ENCODE measurements at places on chromosomes 11 and 22.

DNA sequence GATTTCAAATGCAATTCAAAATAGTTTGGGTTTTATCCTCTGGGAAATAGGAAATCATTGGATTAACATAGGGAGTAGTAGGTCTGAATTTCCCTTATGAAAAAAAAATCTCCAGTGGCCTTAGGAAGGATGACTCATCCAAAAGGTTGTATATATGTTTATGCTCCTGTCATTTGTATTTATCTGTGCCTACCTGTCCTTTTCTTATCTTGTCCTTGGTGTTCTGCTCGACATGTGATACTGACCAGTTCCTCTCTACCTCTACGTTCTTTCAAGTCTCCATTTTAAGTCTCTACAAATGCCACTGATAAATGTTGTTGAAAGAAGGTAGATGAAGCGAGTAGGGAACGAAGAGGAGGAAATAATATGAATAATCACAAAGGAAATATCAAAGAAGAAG lies 3.0 kb upstream of the SOX6 start:
- no peak for DNase-seq

GRCh38 chr22:50518606-50519005 lies 6.8 kb downstream of the SCO2 start:
- no peak for DNase-seq

DNA sequence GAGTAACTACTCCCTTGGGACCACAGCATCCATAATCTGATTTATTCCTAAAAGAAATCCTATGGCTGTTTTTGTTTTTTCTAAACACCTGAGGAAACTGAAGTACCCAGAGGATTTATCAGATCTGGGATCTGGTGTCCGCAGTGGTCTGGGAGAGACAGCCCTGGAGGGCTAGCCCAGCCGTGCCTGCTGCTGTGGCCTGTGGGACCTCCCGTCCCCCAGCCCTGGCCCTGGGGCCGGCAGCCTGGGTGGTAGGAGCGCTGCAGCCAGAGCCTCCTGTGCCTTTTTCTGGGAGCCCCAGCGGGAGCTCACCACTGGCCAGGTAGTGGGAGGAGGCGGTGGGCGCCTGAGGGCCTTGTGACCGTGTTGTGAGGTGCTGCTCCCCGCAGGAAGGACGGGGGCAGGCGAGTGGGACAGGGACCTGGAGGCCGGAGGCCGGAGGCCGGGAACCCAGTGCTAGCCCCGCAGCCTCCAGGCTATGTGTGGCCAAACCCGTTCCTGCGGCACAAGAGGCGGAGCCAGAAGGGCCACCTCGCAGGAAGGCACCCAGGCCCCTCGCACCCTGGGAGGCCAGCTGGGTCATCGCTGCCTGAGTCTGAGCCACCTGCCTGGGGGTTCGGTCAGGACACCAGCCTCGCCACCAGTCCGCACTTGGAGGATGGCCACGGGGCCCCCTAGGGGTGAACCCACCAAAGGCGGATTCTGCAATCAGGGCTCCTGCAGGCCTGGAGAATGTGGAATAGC lies 18.2 kb upstream of the C11orf96 start:
- no peak for DNase-seq

DNA sequence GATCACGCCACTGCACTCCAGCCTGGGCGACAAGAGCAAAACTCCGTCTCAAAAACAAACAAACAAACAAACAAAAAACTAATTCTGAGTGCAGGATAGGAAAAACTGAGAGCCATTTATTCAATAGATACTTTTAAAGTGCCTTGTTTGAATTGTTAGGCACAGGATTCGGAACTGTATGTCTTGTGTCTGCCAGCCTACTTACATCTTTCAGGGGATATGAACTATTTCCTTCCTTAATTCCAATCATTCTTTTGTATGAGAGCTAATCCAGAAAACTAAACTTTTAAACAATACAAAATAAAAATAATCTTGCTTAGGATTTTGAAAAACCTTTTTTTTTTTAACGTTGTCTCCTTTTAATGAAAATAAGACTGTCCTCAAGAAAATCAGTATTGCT lies 12.6 kb downstream of the UVRAG start:
- no peak for DNase-seq

DNA sequence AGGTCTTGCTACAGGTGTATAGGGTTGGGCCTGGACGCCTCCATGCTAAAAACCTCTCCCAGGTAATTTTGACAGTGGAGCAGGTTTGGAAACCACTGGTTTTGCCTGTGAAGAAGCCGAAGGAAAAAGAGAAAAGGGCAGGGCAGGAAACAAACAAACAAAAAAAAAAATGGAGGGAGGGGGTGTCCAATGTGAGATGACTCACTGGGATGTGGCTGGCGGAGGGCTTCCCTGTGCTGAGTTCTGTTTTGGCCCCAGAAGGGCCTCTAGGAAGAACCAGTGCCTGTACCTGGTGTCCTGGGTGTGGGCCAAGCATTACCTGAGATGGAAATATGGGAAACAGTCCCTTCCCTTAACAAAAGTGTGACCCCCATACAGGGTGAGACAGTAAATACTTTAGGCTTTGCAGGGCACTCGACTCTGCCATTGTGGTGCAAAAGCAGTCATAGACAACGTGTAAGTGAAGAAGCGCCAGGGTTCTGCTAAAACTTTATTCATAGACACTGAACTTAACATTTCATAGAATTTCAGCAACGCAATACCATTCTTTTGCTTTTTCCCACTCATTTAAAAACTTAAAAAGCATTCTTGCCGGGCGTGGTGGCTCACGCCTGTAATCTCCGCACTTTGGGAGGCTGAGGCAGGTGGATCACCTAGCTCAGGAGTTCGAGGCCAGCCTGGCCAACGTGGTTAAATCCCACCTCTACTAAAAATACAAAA lies 9.5 kb upstream of the DGKZ start:
- peak; percentile 54 for DNase-seq

DNA sequence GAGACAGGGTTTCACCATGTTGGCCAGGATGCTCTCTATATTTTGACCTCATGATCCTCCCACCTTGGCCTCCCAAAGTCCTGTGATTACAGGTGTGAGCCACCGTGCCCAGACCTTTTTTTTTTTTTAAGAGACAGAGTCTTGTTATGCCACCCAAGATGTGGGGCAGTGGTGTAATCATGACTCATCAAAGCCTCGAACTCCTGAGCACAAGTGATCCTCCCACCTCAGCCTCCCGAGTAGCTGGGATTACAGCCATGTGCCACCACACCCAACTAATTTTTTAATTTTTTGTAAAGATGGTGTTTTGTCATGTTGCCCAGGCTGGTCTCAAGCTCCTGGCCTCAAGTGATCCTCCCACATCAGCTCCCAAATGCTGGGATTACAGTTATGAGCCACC lies 37.9 kb downstream of the IZUMO1R start:
- DNase-seq: peak; percentile 17

GRCh38 chr22:29346659-29347058 lies 31.2 kb upstream of the RASL10A start:
- no peak for DNase-seq

GRCh38 chr11:125944350-125945010 lies 1.4 kb upstream of the VSIG10L2 start:
- no peak for DNase-seq

DNA sequence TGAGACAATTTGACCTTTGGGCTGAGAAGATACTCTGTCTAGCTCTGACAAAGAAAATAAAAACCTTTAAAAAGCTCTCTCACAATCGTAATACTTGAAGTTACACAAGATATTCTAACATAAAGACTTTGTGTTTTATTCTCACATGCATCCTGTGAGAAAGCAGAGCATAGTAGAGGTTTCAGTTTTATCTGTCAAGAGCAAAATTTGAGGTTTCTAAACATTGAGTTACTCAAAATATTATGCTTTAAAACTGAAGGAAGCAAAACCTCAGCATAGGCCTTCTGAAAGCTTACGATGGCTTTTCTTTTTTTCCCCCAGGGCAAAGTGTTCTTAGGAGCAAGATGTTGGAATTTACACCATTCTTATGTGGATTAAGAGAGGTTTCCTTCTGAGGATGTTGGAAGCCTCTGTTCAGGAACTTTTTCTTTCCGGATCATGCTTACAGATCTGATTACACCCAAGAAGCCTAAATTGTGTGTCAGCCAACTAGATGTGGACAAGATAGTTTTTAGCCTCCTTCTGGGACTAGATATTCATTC lies 15.0 kb upstream of the OR51M1 start:
- no peak for DNase-seq

GRCh38 chr11:63621071-63621470 lies 6.8 kb upstream of the PLAAT3 start:
- DNase-seq: peak; percentile 84

DNA sequence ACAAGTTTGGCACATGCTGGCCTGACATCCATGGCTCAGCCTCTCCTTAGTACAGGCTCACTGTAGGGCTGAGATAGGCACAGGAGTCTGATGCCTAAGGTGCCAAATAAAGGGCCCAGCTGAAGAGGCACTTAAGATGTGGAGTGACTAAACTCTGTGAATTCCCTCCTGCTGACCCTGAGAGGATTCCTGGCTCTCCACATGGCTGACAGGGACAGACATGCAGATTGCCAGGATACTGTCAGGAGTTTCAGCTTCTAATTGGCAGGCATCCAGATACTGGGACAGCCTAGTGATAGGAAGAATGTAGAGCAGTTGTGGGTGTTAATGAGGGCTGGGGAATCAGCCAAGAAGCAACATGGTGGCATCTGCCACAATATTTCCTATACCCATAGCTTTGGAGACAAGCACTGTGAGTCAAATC lies 558.7 kb downstream of the INSC start:
- no peak for DNase-seq

GRCh38 chr11:72789493-72790131 lies 4.2 kb downstream of the STARD10 start:
- DNase-seq: no peak

GRCh38 chr11:133162227-133162626 lies 370.1 kb downstream of the OPCML start:
- no peak for DNase-seq

GRCh38 chr22:25582946-25583345 lies 18.5 kb downstream of the GRK3 start:
- no peak for DNase-seq

DNA sequence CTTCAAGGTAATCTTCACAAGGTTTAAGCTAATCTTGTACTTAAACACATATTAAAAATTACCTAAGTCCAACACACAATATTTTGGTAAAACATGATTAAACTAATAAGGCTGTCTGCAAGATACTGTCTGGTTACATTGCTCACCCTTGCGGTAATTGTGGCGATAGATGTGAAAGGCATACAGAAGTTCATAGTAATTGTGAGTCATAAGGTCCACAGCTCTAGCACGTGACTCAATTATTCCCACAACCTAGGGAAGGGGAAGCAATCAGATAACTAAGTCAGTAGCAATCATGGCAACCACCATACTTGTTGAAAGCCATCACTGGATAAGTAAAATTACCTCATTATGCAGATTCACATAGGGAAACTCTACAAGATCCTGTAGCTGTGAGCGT lies 30.5 kb upstream of the FNBP4 start:
- DNase-seq: peak; percentile 43

DNA sequence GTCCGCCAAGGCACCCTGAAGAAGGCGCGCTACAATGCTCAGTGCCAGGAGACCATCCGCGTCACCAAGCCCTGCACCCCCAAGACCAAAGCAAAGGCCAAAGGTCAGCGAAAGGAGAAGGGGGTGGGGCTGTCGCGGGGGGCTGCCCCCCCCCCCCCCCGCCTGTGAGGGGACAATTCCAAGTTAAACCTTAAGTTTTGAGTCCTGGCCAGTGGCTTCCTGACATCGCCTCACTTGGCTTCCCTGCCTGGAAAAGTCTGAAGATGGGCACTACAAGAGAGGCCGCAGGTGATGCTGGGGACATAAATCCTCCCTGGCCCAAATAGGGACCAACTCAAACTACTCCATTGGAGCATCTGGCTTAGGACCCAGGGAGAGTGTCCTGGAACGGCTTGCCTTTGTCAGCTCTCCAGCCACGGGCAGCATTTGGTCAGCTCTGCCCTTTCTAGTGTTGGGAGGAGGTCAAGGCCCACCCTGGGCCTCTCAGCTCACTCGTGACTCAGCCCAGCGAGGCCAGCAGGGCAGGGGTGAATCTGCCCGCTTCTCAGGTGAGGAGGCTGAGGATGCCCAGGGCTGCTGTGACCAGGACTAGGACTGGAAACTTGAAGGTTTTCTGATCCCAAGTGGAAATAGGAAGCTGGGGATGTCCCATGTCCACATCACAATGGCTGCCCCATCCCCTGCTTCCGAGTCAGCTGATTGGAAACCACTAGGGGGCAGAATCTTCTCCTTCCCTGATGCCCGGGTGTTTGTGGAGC lies 1.4 kb downstream of the MDK start:
- DNase-seq: peak; percentile 29

- no peak for DNase-seq
Observed at GRCh38 chr22:30948930-30949342, 19.6 kb downstream of the MORC2 start.

DNA sequence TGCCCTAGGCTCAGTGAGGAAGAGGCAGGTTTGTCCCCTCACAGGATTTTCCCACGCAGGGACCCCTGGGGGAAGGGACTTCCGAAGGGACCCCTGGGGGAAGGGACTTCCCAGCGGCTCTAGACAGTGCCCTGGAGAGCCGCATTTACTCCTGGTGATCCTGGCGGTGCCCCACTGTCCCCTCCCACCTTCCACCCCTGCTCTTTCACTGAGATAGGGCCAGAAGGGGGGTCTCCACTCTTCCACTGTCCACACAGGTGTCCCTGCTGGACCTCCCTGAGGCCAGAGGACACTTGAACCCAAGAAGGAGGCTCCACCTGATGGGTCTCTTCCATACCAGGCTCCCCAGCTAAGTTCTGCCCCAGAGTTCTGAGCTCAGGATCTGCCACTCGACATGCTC lies 1333.9 kb downstream of the BRD1 start:
- DNase-seq: no peak

- DNase-seq: no peak
Observed at GRCh38 chr11:28003615-28004014, 104.3 kb downstream of the KIF18A start.

DNA sequence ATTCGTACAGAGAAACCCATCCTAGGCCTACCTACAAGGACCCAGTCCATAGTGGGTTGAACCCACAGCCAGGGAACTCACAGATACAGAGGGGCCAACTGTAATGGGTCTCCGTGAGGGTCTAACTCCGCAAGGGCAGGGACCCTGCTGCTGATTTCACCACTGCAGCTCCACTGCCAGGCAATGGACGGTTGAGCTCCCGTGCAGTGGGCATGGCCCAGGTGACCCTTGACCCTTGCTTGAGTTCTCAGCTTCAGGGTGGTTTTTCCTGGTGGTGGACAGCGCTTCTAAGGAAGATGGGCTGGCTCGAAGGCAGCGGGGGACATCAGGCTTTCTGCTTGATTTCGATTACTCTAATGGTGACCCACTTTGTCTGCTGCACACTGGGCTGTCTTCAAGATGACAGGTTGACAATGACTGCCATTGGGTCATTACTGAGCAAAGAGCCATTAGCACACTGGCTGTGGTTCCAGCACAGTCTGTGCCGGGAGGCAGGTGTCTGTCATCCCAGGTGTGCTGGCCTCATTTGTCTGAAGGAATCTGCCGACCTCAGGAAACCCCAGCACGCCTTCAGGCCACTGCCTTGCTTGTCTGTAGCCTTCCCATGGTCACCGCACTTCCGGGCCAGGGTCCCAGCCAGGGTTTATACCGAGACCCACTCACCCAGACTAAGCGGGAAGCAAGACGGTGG lies 3.7 kb upstream of the GAL start:
- DNase-seq: no peak

GRCh38 chr11:118930094-118930712 lies 4.5 kb upstream of the BCL9L start:
- DNase-seq: peak; percentile 84
